ENCODE measurements at places on chromosomes 13 and 19. TPM values are rescaled to one million over a fixed set of nuclear protein-coding genes. Genes with fewer than 3 reads are reported as not detected.

DNA sequence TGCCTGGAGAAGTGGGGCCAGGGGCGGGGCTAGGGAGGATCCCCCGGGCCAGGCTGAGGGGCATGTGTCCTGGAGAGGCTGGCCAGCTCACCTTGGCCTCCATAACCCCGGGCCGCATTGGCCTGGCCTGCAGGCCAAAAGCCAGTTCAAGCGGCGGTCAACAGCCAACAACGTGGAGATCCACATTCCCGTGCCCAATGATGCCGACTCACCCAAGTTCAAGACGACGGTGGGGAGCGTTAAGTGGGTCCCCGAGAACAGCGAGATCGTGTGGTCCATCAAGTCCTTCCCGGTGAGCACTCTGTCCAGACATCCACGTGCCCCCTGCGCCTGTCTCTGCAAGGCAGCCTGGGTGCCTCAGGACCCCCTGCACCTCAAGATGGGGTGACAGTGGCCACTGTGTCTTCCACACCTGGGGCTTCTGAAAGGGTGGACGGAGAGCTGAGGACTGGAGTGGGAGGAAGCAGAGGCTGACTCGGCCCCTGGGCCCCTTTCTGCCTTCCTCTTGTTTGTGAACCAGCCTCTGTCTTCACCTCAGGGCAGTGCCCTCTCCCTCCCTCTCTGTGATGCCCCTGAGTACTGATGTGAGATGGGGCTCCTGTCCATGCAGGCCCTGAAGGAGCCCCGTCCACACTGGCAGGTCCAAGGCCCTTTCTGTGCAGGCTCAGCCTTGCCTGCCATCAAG is 31.1 kb downstream of the AP1M1 start:
- no peaks in the 10 kb centered on the region for H3K4me1 ChIP-seq
- peaks cover 32% of the 10 kb centered on the region for H3K36me3 ChIP-seq
- H3K27ac ChIP-seq: no peak overlapping the region
- no peaks in the 10 kb centered on the region for H3K27me3 ChIP-seq

CDC42EP5 gene
- total RNA-seq: 62.9 TPM

ZNF439 gene
- 1.1 TPM for total RNA-seq

DNA sequence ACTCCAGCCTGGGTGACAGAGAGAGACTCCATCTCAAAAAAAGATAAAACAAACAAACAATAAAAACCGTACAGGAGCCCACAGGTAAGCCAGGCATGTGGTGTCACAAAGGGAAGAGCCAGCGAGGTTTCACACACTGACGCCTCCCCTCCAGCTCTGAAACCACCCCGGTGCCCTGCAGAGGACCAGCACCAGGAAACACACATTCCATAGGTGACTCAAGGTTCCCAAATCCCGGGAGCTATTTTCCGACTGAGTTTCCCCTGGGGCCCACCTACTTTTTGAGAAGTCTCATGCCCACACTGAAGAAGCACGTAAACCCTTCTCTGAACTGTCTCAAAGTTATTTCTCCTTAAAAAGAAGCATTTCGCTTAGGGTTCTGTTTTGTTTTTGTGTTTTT is 40.3 kb downstream of the RHPN2 start:
- no peak overlapping the region for H3K27ac ChIP-seq
- no peak for DNase-seq
- H3K36me3 ChIP-seq: peaks cover 7% of the 10 kb centered on the region
- no peaks in the 10 kb centered on the region for H3K27me3 ChIP-seq
- no peaks in the 10 kb centered on the region for H3K4me1 ChIP-seq

SERTAD3 gene
- 36.7 TPM for total RNA-seq
